ENCODE measurements at places on chromosomes 2 and 18.

DNA sequence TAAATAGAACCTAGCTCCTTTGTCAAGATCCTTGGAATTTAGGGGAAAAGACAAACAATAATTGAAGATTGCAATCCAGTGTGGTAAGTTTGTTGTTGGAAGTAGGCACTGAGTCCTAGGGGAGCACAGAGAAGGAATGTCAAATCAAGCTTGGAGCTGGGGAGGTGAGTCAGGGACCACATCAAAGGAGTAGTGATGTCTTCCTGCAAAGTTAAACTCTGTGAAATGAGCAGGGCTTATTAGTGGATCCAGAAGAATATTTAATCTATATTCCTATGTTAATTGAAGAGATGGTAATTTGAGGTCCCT, 41.7 kb upstream of the NABP1 start:
- no peak for DNase-seq

GRCh38 chr18:37560003-37560402, 5.6 kb downstream of the CELF4 start:
- no peak for DNase-seq

DNA sequence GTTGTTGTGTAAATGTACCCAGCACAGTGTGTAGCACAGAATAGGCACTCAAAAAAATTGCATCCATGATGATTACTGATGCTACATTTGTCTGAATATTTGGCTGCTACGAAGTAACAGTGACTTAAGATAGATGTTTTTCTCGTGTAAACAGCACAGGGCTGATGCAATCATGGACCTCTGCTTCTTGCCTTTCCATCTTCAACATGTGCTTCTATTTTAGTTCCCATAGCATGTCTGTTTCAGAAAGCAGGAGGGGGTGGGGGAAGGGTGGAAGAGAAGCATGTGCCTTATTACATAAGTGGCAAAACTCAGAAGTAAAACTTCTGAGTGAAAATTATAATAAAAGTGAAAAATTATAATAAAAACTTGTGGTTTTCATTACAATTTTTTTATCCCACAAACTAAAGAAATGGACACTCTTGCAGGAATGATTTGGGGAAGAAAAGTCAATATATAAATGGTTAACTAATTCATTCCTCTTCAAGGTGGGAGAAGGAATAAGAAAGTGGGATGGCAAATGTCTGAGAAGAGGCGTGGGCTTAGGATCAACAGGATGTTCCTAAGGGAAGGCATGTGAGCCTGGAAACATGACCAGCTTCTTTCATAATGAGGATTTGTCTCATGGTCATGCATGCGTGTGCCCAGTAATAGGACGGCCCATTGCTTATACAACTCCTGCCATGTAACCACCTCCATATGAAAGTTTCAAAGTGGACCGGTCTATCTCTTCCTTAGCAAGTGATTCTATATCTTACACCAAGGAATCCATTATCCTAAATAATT, 27.2 kb downstream of the CCBE1 start:
- DNase-seq: no peak

DNA sequence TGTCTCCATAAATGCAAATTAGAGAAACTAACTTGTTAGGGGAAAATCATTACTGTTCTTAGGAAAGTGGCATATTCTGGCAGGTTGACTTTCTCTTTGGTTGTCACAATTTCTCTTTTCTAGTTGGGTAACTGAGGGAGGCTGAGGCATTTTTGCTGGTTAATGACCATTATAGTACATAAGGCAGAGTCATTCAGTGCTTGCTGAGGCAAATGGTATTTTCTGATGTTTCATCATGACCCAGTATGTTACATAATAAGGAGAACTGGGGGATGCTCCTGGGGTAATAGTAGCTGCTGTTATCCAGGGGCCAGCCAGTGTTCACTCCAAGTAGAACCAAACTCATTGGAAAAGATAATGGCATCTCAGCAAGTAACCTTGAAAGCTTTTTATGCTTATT, 62.3 kb downstream of the ITGA6 start:
- no peak for DNase-seq

GRCh38 chr2:222959358-222959757, 92.6 kb upstream of the KCNE4 start:
- DNase-seq: no peak

DNA sequence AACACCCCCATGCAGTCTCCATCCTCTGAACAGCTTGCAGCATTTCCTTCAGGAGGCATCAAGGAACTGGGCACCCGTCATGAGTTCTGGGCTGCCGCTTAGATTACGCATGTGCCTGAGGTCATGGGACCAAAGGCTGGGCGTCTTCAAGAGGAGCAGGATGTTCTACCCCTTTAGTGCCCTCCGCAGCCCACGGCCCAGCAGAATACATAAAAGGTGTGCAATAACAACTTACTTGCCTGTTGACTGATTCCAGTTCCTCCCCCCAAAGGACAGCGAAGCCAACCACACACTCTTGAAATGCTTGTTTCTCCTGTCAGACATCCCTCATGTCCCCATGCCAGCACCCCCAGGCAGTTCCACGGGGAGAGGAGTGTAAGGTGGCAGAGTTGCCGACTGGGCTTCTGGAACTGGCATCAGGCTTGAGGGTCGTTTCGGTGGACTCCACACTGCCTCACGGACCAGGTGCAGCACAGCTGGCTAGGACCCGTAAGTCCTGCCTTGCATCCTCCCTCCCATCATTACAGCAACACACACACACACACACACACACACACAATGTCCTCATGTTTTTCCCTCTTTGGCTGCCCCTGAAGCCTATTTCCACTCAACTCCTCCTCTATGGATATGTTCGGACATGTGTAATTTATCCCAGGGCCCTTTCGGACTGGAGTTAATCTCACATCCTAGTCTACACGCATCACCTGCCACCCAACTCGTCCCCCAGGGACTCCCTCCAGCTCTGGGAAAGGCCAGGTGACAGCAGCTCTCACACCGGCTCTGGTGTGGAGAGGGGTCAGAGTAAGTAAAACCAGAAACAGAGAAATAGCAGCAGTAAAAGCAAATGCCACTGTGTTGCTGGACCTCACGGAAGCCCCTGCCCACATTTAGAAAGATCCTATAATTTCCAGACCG, 200.7 kb downstream of the BCL11A start:
- no peak for DNase-seq

- DNase-seq: no peak
Measured at GRCh38 chr18:3328532-3328931, 66.6 kb downstream of the MYL12B start.

DNA sequence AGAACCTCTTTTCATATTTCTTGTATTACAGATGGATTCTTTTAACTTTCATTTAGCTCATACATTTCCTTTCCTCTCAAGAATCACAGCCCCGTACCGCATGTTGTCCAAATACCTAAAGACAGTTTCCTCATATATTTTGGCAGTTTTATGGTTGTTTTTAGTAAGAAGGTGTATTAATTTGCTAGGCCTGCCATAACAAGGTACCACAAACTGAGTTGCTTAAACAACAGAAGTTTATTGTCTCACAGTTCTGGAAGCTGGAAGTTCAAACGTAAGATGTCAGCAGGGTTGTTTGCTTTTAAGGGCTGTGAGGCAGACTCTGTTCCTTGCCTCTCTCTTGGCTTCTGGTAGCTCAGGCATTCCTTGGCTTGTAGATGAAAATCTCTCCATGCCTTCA, 343.2 kb upstream of the TNP1 start:
- DNase-seq: no peak

GRCh38 chr18:37438417-37439180, 127.0 kb downstream of the CELF4 start:
- DNase-seq: no peak

DNA sequence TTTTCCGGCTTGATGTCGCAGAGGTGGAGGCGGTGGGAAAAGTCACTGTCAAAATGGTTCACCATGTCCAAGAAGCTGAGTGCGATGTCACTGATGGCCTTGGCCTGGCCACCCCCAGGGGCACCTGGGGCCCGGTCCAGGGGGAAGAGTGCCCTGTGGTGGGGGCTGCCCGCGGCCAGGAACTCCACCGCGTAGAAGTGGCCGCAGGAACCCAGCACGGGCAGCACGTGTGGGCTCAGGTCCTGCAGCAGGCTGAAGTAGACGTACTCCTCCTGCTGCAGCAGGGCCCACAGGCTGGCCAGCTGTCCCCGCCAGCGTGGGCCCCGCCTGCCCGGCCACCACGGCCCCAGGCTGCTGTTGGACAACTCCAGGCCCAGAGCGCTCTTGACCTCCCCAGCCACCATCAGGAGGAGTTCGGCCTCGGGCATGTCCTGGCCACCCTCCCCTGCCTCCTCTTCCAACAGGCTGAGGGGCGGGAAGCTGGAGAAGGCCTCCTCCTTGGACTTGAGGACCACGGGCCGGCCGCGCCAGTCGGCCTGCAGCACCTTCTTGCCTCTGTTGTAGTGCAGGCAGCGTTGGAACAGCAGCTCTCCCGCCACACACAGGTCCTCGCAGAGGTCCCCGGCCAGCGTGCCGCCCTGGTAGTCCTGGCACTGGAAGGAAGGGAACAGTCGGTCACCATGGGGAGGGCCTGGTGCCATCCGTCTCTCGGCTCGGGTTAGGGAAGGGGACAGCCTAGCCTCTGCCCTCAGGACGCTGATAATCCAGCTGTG, 10.3 kb downstream of the DIPK1C start:
- no peak for DNase-seq

- no peak for DNase-seq
Measured at GRCh38 chr2:173010233-173010632, 65.4 kb upstream of the MAP3K20 start.

DNA sequence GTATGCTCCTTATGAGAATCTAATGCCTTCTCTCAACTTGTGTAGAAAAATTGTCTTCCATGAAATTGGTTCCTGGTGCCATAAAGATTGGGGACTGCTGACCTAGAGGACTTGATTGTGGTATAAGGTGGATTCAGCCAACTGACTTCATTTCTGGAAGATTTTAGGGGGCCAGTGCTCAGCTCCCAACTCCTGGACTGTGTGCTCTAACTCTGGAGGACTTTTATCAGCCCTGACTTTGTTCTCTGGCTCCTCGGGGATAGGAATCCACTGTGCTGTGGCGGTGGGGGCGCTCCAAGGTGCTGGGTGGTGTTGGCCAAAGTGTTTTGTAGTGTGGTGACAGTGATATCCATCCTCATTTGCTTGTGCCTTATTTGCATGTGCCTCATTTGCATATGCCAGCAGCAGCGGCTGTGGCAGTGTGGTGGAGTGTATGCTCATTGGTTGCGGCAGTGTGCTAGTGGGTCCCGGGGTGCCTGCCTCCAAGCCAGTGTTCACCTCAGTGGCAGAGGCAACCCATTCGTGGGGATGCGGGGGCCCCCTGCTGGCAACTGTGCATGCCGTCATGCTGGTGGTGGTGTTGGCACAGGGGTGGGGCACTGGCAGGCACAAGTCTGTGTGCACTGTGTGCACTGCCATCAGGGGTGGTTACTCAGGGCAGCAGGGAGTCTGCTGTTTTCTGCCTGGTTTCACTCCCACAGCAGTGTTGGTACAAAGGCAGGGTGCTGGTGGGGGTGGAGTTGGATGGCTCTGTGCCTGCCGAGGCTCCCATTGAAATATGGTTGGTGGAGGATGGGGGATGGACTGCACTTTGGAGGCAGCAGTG, 19.6 kb downstream of the EHBP1 start:
- DNase-seq: no peak

DNA sequence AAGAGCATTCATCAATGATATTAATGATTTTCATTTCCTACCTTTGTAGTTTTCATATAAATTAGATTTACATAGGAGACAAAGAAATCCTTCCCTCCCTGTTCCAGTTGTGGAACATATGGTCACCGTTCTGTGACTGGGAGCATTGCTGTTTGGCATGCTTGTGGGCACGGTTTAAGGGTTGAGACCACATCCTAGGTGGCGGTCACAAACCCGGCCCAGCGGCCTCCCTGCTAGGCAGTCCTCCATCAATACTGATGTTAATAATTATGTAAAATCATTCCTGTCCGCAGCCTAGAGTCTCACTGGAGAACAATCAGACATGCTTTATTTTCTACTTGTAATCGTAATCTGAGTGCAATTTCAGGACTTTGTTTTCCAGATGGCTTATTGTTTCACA, 117.9 kb downstream of the AGAP1 start:
- DNase-seq: no peak

GRCh38 chr2:111194835-111195621, 74.3 kb downstream of the BCL2L11 start:
- no peak for DNase-seq

GRCh38 chr2:68968221-68968620, 6.2 kb upstream of the GKN1 start:
- no peak for DNase-seq

DNA sequence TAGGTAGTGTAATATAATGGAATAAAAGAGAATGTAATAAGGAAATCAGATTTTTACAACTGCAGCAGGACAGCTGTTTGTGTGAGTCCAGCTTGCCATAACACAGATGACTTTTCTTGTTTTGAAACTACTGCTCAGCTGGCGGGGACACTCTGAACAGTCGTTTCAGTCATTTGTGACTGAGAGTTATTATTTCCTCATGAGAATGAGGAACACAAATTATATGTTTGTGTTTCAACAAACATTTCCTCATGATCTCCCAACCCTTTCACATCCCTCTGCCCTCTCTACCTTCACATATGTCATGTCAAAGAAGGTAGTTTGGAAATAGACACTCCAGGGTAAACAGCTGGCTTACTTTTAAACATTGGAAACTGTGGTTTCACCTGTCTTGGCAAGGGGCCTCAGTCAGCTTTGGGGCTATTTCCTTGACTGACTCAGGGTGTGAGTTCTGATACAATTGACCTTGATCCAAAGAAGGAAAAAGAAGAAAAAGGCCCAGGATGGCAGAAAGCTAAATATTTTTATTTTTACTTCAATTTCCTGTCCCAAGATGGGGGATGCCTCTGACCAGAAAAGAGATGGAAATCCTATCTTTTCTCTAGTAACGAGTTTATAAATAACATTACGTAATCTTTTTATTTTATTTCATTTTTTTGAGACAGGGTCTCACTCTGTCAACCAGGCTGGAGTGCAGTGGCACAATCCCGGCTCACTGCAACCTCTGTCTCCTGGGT, 593 bp downstream of the SP140L start:
- no peak for DNase-seq

DNA sequence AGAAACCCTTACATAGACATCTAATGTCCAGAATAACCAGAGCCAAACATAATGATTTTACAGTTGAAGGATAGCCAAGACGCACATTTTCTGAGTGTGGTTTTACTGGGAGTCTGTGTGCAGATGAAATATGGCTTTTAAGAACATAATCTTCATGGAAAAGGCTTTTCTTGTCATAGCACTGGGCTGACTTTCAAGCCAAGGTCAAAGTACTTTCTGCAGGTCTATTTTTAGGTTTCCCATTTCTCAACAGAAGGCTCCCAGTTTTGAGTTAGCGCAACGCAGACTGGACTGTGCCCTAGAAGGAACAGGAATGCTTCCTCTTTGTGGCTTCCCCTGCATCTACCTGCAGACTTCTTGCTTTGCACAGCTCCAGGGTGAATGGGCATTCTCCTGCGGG, 92.3 kb upstream of the UPP2 start:
- no peak for DNase-seq
